ENCODE measurements at places on chromosomes 1 and 21.
A peak's percentile ranks its signal among the peaks of the same experiment; 100 is the strongest.

GRCh38 chr21:16402752-16403151, 673.0 kb downstream of the USP25 start:
- no peak for DNase-seq

DNA sequence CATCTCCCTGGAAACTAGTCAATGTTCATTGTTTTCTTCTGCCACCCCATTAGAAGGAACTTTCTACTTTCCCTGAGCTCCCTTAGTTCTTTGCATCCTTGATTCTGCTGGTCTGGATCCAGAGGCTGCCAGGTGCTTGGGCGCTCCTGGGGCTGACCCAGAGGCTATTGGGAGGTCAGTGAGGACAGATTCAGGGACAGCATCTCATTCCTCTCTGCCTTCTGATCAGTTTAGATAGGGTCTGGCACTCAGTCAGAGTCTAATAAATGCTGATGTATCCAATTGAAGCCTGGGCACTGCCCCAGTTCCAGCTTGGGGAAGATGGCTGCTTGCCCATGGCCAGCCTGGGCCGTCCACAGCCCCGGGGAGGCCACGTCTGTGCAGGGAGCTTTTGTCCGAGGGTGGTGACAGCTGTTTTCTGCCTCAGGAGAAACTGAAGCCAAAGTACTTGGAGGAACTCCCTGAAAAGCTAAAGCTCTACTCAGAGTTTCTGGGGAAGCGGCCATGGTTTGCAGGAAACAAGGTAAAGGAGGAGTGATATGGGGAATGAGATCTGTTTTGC, 2.3 kb downstream of the GSTM1 start:
- no peak for DNase-seq

GRCh38 chr21:33198346-33199099, 31.2 kb upstream of the IFNAR2 start:
- no peak for DNase-seq

DNA sequence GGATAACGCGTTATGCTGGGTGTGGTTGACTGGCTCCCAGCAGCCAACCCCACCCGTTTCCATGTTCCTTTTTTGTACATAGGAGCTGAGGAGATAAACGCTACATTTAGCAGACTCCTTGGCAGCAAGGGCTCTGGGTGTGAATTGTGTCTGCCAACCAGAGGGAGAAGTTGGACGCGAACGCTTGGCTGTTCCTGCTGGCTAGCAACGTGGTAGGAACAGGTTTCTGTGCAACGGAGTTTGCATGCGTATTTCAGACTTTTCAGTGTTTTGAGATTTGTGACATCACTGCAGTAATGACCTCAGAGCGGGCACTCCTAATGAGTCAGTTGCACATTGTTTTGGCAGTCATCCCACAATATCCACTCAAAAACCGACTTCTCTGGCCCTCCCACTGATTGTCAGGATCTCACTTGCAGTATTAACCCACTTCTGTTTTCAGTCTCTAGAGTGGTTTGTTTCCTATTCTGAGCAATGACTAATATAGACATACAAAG, 98.7 kb upstream of the RGS1 start:
- no peak for DNase-seq

GRCh38 chr1:179493323-179493722, 82.4 kb downstream of the NPHS2 start:
- DNase-seq = no peak

DNA sequence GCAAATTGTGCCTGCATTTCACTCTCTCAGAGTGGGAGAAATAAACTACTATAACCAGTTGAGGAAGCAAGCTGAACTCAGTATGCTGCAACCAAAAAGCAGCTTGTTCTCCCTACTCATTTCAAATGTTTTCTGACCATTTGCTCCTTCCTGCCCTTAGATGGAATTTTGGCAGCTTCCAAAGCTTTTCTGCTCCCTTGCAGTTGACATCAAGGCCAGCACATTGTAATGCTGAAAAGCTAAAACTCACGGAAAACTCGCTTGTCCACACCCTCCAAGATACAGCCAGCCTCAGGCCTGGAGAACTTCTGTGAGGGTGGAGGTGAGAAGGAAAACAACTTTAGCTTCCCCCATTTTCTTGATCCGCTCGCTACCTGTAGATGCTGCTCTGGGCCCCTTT, 5.0 kb upstream of the CHML start:
- no peak for DNase-seq

GRCh38 chr1:7954683-7955082, 6.8 kb upstream of the PARK7 start:
- no peak for DNase-seq

- no peak for DNase-seq
Measured at GRCh38 chr1:117605164-117605773, 579 bp upstream of the TENT5C start.

DNA sequence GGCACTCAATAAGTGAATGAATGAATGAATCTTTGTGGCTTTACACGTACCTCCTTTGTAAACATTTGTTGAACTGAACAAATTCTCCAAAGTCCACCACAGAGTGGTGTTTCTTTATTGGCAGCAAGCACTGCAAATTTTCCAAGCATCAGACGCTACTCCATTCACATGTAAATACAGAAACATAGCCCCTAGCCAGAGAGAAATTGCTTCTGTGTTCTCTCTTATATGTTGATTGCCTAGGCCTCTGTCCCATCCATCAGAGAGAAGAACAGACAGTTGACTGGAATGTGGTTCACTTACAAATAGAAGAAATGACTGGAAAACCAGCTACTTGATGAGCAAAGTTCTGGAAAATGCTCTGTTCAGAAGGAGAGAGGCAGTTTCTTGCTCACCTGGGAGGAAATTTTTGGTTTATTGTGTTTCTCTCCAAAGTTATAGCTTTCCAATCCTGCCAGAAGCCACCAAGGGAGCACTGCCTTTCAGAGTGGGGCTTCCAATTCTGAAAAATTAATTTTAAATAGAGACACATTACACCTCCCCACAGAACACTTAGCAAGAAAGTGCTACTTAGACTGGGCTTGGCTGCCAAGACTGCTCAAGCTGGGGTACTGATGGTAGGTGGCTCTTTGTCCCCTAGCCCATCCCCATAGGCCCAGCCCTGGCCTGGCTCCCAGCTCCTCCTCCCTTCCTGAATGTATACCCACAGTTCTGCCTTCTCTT, 18.1 kb upstream of the KIRREL1 start:
- no peak for DNase-seq

DNA sequence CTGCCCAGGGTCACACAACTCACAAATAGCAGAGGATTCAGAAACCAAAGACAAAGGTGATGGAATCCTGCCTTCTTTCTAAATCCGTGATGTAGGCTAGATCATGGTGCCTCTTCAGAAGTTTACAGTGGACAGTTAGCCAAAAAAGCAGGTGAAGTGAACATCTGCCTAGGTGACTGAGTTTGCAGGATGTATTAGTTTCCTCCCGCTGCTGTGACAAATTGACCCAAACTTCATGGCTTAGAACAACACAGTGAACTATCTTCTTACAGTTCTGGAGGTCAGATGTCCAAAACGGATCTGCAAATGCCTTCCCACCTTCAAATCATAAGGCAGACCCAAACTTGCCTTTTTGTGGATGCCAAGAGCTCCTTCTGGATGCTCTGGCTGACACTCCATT, 3.2 kb upstream of the TMEM51 start:
- no peak for DNase-seq

- peak; percentile 65 for DNase-seq
Measured at GRCh38 chr1:17494114-17494729, 45.3 kb upstream of the ARHGEF10L start.

DNA sequence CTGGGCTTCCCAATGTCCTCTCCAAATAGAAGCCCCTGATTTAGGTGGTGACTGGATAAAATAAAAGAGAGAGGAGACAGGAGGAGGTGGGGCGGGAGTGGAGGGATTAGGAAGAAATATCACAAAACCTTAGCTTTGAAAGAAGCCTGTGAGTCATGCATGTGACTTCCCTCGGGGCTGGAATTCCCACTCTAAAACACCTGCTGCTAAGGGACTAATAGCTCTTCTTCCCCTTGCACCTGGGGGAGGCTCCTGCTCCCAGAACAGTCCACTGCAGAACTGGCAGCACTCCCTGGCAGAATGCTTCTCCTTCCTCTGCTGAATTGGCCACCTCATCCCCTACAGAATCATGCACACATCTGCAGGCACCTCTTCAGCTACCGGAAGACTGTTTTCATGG, 207.2 kb downstream of the ATG4C start:
- DNase-seq = no peak

DNA sequence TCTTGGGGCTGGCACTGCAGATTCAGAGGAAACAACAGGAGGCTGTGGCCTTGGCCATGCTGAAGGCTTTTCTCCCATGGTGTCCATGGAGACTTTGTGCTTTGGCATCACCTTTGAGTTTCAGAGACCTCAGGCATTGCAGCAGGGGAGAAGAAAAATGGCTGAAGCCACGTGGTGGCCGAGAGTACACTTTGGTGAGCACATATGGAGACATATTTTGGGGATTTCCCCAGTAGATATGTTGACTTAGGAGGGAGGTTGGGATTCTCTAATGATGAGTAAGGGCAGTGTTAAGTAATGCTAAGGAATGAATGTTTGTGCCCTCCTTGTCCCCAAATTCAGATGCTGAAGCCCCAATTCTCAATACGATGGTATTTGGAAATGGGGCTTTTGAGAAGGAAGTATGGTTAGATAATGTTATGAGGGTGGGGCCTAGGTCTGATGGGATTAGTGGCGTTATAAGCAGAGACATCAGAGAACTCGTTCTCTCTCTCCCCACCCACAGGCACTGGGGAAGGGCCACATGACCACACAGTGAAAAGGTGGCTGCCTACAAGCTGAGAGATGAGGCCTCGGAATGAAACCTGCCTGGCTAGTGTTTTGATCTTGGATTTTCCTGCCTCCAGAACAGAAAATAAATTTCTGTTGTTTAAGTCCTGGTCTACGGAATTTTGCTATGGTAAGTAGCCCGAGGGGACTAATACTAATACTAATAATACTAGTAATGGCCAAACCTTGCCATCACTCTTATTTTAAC, 98.6 kb downstream of the TBX19 start:
- no peak for DNase-seq

DNA sequence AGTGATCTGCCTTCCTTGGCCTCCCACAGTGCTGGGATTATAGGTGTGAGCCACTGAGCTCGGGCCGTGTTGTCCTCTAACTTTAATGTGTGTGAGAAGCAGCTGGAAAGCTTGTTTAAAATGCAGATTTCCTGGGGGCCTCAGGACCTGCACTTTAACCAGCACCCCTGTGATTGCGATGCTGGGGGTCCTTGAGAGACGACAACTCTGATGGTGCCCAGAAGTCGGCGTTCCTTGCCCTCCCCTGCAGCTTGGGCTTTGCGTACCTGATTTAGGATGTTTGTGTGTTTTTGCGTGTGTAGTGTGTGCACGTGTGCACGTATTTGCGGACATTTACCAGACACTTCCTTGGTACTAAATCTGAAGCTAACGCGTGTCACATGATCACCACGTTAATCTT, 10.9 kb downstream of the IFNGR2 start:
- DNase-seq = no peak

- DNase-seq = no peak
Measured at GRCh38 chr1:98932184-98932583, 72.5 kb downstream of the PLPPR5 start.

DNA sequence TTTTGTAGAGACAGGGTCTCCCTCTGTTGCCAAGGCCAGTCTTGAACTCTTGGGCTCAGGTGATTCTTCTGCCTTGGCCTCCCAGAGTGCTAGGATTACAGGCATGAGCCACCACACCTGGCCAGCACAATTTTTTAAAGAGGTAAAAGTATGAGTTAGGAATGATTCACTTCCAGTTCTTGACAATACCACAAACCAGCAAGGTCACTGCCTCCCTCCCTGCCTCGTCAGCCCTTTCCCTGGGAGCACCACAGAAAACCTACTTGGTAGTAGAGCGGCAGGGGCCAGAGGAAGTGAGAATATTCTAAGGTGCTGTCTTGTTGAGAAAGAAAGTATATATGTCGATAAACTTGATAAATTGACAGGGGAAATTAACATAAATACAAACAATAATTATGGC, 10.8 kb upstream of the CDA start:
- no peak for DNase-seq

GRCh38 chr1:232626452-232626851, 3.5 kb downstream of the SIPA1L2 start:
- no peak for DNase-seq

GRCh38 chr21:41168391-41169257, 664 bp downstream of the BACE2 start:
- no peak for DNase-seq

- DNase-seq = no peak
Measured at GRCh38 chr1:111204983-111205713, 4.7 kb upstream of the DENND2D start.
